Fibroblast of the conjunctiva (primary cell): ENCODE measurements at places on chromosomes 7 and 10.

DNA sequence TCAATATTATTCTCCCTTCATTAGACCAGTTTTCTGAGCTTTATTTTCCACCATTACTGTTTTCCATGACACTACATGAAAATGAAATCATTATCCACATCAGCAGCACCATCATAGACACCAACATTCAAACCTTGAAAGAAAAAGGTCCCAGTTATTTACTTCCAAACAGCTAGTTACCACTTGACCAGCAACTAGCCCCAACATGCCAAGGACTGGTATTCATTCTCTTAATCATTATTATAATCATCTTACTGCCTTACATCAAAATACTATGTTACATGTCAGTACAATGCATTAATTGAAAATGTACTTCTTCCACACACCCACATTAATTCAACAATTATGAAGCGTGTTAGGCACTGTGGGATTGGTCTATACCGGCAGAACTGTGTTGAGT lies 199.4 kb downstream of the TSPAN12 start:
- no peak for DNase-seq

- no peak for DNase-seq
Observed at GRCh38 chr7:73705551-73705920, 13.9 kb downstream of the STX1A start.

DNA sequence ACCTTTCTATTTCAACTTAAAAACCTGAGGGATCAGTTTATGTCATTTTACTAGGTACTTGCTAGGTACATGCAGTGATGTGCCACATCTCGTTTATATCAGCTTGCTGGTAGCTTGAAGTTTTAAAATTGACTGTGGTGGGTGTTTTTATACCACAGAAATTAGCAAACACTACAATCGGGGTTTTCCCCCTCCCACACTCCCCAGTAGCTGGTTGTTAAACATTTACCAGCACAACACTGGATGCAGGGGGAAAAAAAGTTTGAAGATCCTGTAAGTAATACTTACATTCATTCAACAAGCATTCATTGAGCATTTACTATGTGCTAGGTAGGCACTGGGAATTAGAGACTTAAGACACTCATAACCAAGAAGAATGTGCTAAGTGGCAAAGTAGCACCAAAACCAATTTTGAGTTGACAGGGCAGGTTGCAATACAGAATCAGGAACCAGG lies 32.6 kb downstream of the USP6NL start:
- no peak for DNase-seq

GRCh38 chr7:42726066-42726785 lies 185.6 kb downstream of the C7orf25 start:
- DNase-seq = no peak

- no peak for DNase-seq
Observed at GRCh38 chr10:87639493-87639892, 20.2 kb upstream of the PAPSS2 start.

DNA sequence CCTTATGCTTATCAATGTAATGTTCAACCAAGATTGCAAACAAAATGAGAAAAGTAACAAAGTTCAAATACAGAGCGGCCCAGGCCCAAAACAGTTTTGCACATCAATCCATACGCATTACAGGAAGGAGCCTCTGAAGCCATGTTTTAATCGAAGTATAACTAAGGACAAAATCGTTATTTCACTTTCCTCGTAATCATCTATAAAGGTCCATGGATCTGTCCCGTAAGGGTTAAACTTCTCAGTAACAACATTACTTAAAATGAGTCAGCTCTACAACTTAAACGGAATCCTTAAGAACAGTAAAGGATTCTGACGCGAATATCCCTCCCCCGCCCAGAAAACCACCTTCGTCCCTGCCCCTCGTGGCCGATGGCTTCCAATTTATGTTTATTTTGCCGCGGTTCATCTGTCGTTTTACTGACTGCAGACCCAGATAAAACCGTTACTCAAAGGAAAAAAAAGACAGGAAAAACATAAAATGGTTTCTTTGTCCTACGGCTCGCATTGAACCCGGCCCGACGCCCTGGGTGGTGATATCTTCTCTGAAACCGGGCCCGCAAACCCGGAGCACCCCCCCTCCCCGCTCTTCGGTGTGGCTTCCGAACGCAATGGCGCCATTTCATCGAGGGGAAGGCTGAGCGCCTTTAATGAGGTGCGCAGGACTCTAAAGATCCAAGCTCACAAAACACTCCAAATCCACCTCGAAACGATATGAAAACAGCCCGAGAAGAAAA lies 1.1 kb downstream of the HNRNPA2B1 start:
- DNase-seq = no peak

GRCh38 chr10:113326160-113327111 lies 226.4 kb upstream of the HABP2 start:
- DNase-seq = peak; percentile 70

GRCh38 chr10:36574207-36574606 lies 551.2 kb upstream of the ANKRD30A start:
- no peak for DNase-seq

- no peak for DNase-seq
Observed at GRCh38 chr7:7292608-7293007, 110.3 kb downstream of the C1GALT1 start.

GRCh38 chr7:154631162-154631561 lies 371.8 kb downstream of the PAXIP1 start:
- no peak for DNase-seq

DNA sequence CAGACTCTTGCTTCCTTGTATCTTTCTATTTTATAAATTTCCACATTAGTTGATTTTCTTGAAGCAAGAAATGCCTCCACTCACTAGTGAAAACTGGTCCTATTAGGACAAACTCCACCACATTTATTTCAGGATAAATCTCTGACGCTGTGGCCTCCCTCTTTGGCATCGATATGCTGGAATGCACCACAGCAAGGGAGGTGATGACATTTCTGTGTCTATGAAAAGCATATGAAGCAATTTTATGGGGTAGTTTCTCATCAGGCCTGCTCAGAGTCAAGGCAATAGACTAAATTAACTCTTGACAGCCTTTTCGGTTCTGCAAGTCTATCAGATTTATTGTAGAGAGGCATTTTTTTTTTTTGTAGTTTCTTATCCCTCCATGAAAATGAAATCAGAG lies 304.4 kb downstream of the ZEB1 start:
- DNase-seq = peak; percentile 63

DNA sequence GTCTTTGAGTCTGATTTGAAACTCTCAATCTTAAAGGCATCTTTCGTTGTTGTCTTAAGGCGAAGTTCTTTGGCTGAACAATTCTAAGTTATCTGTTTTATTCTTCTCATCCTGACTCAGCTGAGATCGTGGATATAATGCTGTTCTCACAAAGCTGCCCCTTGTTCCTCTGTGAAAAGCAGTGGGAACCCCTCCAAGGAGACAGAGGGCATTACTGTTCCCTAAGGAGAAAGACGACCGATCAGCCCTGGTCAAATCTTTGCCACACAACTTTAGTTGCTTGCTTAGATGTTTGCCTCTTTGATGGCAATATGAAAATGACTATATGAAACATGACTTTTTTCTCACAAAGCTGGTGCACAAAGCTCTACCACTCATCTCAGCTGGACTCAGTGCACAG lies 1016.7 kb downstream of the REEP3 start:
- no peak for DNase-seq
